Activated B cell treated with CpG ODN at 0.5 μM for 24 hours (primary cell): ENCODE measurements at places on chromosomes 2 and 18.
A peak's percentile ranks its signal among the peaks of the same experiment; 100 is the strongest.

GRCh38 chr18:23136326-23137096, 1.2 kb downstream of the CABLES1 start:
- peak; percentile 21 for DNase-seq

DNA sequence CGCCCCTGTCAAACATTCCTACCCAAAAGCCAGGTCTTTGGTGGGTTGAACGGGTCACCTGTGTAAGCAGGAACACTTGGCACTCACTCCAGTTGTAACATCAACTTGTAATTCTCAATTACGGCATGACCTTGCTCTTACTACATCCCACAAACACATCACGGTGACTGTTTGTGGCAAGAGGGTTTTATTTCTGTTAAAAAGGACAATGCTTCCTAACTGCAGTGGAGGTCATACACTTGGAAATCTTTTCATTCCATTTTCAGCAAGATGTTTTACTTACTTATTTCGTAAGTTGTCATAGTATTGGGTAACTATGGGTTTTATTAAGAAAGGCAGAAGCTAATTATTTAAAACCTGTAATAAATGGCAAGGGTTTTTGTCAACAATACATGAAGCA, 126.1 kb downstream of the ZNF516 start:
- no peak for DNase-seq

- DNase-seq = no peak
Observed at GRCh38 chr2:101740555-101740964, 43.1 kb downstream of the MAP4K4 start.

DNA sequence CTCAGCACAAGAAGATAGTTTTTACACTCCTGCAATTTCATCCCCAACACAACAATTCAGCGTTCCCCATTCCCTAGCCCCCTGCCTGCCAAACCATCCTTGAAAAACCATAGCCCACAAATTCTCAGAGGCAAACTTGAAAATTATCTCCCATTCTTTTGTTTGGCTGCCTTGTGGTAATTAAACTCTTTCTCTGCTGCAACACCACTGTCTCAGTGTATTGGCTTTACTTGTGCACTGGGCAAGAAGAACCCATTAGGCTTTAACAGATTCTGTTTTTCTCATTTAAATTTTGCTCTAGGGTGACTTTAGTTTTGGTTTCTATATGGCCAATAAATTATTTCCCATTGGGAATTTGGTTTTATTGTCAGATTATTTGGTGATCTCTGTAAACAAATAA, 23.2 kb upstream of the FTCDNL1 start:
- DNase-seq = no peak

- no peak for DNase-seq
Observed at GRCh38 chr2:169961911-169962310, 134.7 kb downstream of the UBR3 start.

GRCh38 chr2:205892251-205892655, 193.7 kb downstream of the INO80D start:
- DNase-seq = no peak

- DNase-seq = no peak
Observed at GRCh38 chr18:44801781-44802180, 121.1 kb downstream of the SETBP1 start.

DNA sequence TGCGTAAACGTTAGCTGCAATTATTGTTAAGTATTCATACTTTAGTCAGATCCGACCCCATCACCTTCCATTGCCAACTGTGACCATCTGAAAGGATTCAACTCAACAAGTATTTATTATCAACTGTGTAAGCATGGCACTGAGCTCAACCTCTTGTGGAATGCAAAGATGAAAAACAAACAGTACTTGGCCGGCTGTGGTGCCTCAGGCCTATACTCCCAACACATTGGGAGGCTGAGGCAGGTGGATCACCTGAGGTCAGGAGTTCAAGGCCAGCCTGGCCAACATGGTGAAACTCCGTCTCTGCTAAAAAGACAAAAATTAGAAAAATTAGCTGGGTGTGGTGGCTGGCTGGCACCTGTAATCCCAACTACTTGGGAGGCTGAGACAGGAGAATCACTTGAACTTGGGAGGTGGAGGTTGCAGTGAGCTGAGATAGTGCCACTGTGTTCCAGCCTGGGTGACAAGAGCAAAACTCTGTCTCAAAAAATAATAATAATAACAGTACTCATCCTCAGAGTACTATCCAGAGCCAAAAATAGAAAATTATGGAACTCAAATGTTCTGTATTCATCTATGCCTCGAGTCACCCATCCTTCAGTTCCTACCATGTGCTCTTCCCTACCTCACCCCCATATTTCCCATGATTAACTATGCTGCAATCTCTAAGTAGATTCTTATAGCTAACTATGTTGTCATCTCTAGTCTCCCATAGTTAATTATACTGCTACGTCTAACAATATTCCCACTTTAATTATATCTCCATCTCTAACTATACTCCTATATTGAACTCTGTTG, 8.6 kb upstream of the MREG start:
- no peak for DNase-seq

GRCh38 chr2:161312996-161313395, 4.8 kb downstream of the PSMD14 start:
- no peak for DNase-seq

- no peak for DNase-seq
Observed at GRCh38 chr2:193808877-193809276, 1614.1 kb upstream of the TMEFF2 start.

GRCh38 chr18:45838302-45839070, 13.0 kb downstream of the SIGLEC15 start:
- DNase-seq = no peak

- DNase-seq = no peak
Observed at GRCh38 chr2:8588831-8589191, 93.0 kb upstream of the ID2 start.

- DNase-seq = no peak
Observed at GRCh38 chr2:167294776-167295140, 406.5 kb downstream of the XIRP2 start.

- no peak for DNase-seq
Observed at GRCh38 chr2:180927030-180927686, 53.2 kb upstream of the UBE2E3 start.

- DNase-seq = no peak
Observed at GRCh38 chr2:146433116-146433875, 1411.5 kb upstream of the ACVR2A start.

- DNase-seq = no peak
Observed at GRCh38 chr2:229268626-229269025, 2.5 kb downstream of the PID1 start.

- no peak for DNase-seq
Observed at GRCh38 chr2:52178845-52179244, 1146.9 kb upstream of the NRXN1 start.

GRCh38 chr2:128623776-128624761, 305.4 kb upstream of the HS6ST1 start:
- no peak for DNase-seq
